ENCODE measurements at places on chromosomes 16 and 17. TPM values are rescaled to one million over a fixed set of nuclear protein-coding genes. Genes with fewer than 3 reads are reported as not detected.
A peak's percentile ranks its signal among the peaks of the same experiment; 100 is the strongest.

DNA sequence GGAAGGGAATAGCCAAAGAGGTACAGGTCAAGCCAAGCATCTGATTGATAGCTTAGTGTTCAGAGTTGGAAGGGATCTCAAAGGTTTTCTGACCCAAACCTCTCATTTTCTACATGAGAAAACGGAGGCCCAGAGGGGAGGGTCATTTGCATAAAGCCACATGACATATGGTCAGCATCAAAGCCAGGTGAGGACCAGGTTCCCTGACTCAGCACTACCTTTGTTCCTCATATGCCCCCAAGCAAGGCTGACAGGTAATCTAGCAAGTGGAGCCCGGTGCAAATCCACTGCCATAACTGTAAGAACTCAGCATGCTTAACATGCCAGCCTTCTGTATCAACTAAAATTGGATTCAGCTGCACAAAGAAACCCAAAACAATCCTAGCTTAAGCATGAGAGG lies 28.2 kb upstream of the CCL1 start:
- no peak for DNase-seq

The KRT24 gene
- not detected for polyA plus RNA-seq

- DNase-seq = no peak
These were observed 42.0 kb upstream of the XYLT1 start for GRCh38 chr16:17512636-17513220.

The HAP1 gene
- not detected for polyA plus RNA-seq

DNA sequence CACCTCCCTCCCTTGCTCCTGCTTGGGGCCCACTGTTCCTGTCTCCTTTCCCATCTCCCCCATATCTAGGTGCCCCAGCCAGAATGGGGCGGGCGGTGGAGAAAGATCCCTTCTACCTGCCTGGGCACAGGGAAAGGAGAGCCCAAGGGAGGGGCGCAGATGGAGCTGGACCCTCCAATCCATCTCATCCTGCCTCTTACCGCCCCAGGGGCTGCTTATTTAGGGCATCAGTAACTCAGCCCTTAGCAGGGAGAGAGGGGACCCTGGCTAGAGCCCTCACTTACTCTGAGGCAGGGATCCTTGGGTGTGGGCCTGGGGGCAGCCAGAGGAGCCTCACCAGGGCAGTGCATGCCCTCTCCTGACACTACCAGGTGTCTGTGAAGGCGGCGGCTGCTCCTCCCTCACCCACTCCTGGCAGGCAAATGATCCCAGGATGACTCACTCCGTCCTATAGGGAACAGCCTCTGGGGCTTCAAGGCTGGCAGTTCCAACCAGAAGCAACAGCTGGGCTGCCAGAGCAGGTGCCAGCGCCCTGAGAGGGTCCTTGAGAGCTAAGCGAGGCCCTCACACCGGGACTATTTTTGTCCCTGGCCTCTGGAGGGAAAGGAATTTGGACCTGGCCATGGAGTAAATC lies 16.3 kb upstream of the BCAR1 start:
- peak; percentile 90 for DNase-seq

The GLTPD2 gene
- 2.2 TPM for polyA plus RNA-seq

DNA sequence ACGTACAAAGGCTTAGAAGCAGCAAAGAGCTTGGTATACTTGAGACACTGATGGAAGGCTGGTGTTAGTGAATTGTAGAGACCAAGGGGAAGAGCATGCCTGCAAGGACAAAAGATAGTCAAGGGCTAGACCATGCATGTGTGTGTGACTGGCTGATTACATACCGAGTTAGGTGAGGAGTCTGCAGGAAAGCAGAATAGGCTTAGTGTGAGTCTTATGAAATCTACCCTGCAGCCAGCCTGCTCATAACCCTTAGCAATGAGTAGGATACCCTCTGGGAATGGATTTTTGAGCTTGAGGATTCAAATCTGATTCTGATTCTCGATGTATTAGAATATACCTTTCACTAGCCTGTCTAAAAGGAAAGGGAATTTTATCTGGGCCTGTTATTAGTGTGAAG lies 77.0 kb downstream of the TANGO6 start:
- no peak for DNase-seq

- peak; percentile 97 for DNase-seq
These were observed 15.4 kb upstream of the PLLP start for GRCh38 chr16:57299719-57300386.

DNA sequence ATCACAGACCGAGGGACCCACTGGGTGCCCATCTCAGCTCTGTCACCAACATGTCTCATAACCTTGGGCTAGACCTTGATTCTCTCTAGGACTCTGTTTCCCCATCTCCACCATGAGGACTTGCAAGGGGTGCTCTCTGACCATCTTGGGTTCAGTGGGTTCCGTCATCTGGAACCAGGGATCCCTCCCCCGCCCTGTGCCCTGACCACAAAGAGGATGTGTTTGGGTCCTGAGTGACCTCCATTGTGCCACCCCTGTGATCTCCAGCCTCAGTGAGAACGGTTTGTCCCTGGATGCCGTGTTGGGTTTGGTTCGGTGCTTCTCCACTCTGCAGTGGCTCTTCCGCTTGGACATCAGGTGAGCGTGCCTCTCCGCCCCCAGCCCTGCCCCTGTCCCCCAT lies 49.1 kb upstream of the CPNE2 start:
- no peak for DNase-seq

The SLX4 gene
- polyA plus RNA-seq = 4.4 TPM

The HSPB9 gene
- polyA plus RNA-seq = 0.11 TPM

The OR4D1 gene
- polyA plus RNA-seq = not detected

- peak; percentile 15 for DNase-seq
These were observed 130.8 kb downstream of the CA10 start for GRCh38 chr17:52027620-52028295.

The DRC3 gene
- 5.9 TPM for polyA plus RNA-seq

DNA sequence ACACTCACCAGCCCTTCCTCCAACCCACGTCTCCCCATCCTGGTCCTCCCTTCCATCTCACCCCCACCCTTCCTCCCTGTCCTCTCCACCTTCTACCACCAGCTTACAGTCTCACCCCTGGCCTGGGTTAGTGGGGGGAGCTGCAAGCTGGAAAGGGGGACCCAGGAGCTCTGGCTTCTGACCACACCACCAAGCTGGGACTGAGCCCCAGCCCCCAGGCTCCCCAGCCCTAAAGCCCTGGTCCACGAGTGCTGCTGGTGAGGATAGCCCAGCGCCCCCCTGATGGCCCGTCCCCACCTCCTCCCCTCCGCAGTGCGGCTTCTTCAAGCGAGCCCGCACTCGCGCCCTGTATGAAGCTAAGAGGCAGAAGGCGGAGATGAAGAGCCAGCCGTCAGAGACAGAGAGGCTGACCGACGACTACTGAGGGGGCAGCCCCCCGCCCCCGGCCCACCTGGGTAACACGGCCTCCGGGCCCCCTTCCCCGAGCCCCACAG lies 7.2 kb upstream of the PDK2 start:
- no peak for DNase-seq

DNA sequence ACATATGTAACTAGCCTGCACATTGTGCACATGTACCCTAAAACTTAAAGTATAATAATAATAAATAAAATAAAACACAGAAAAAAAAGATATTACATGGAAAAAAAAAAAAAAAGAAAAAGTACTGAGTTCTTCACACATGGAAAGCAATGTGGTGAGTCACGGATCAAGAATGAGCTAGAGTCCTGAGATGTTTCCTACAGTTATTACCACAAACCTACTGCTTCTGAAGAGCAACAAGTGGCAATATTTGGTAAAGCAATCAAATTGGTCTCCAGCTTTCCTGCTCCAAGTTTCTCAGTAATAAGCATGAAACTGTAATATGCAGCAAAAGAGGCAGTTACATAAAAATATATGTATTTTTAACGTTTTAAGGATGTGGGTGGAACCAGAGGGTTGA lies 223.3 kb upstream of the SALL1 start:
- no peak for DNase-seq

The LGALS9B gene
- not detected for polyA plus RNA-seq

GRCh38 chr17:8964801-8965393 lies 610 bp downstream of the PIK3R5 start:
- DNase-seq = peak; percentile 23
